ENCODE measurements at places on chromosomes 1 and 21.

DNA sequence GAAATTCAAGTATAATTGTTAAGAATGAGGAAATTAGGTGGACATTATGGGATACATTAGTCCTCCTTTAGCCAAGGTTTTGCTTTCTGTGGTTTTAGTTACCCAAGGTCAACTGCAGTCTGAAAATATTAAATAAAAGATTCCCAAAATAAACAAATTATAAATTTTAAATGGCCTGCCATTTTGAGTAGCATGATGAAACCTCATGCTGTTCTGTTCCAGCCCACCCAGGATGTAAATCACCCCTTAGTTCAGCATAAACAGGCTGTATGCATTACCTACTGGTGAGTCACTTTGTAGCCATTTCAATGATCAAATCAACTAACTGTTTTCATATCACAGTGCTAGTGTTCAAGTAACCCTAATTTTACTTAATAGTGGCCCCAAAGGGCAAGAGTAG is 132.5 kb upstream of the LYPLAL1 start:
- no peak for DNase-seq

GRCh38 chr1:60225486-60225885 is 151.9 kb upstream of the C1orf87 start:
- DNase-seq = no peak

DNA sequence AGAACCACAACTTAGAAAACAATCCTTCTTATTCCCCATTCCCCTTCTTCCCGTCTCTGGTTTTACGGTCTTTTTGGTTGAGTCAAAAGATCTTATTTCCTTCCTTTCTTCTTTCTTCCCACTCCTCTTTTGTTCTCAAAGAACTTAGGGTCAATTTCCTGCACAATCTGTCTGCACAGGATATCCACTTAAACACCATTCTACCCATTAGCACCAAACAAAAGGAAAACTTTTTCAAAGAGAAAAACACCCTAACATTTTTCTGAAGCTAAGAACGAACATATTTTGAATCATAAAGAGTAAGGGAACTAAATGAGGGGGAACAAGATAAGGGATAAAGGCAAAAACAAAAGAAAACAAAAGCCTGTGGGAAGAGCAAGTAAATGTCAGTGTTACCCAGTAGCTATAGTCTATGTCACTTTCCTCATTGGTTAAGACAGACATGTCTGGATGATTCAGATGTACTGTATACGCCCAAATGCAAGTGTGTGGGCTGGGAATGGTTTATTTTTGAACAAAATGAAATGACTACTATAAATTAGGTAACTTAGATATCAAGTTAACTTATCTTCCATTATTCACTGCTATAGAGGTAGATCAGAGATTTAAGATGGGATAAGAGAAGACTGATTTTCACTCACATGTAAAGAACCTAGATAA is 59.9 kb downstream of the TOR3A start:
- DNase-seq = no peak

DNA sequence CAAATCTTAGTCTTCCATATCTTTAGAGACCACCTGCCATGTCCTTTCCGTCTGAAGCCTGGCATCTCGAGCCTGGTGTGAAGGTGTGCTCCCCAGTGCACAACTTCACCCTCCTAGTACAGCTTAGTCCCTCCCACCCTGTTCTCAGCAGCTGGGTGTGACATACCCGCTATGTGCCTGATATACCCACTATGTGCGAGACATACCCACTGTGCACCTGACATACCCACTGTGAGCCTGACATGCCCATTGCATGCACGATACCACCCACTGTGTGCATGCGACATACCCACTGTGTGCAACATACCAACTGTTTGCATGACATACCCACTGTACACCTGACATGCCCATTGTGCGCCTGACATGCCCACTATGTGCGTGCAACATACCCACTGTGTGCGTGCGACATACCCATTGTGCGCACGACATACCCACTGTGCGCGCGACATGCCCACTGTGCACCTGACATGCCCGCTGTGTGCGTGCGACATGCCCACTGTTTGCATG is 3.0 kb upstream of the RRP1 start:
- no peak for DNase-seq

GRCh38 chr1:21508580-21509350 is 458 bp upstream of the ALPL start:
- DNase-seq = no peak

Measured in AG09319 (cell line).